WTC11 (cell line): ENCODE measurements at places on chromosomes 16 and 17. TPM values are rescaled to one million over a fixed set of nuclear protein-coding genes. Genes with fewer than 3 reads are reported as not detected.

The PIRT gene
- not detected in 3 replicates for total RNA-seq

The PRR35 gene
- total RNA-seq: 0.72 to 1.1 TPM (median 0.94 TPM) in 3 replicates

The SLX1B gene
- 9.2 to 42.8 TPM (median 36.5 TPM) in 3 replicates for total RNA-seq

The CDH8 gene
- total RNA-seq: 11.1 to 15.9 TPM (median 12.8 TPM) in 3 replicates

The KLHL10 gene
- 0.14 to 0.35 TPM (median 0.14 TPM) in 3 replicates for total RNA-seq

The SLC22A31 gene
- total RNA-seq: 9.8 to 12.1 TPM (median 10.7 TPM) in 3 replicates

The NATD1 gene
- 10.1 to 11.2 TPM (median 11.1 TPM) in 3 replicates for total RNA-seq

The IRX3 gene
- 1.1 to 2.2 TPM (median 1.6 TPM) in 3 replicates for total RNA-seq

The CLEC19A gene
- 0.09 to 0.48 TPM (median 0.41 TPM) in 3 replicates for total RNA-seq

The PYDC1 gene
- 1.9 to 9.5 TPM (median 6.1 TPM) in 3 replicates for total RNA-seq

The RGS11 gene
- total RNA-seq: 1.8 to 2.7 TPM (median 2.3 TPM) in 3 replicates

The SOX9 gene
- 8.1 to 9.0 TPM (median 8.9 TPM) in 3 replicates for total RNA-seq

The TLE7 gene
- 0.23 to 0.62 TPM (median 0.55 TPM) in 3 replicates for total RNA-seq

The PTX4 gene
- 0.16 to 0.26 TPM (median 0.18 TPM) in 3 replicates for total RNA-seq

The HES7 gene
- total RNA-seq: 3.1 to 3.9 TPM (median 3.7 TPM) in 3 replicates

The AOC2 gene
- 9.8 to 11.0 TPM (median 10.1 TPM) in 3 replicates for total RNA-seq
